ENCODE measurements at places on chromosomes 16 and 17.

DNA sequence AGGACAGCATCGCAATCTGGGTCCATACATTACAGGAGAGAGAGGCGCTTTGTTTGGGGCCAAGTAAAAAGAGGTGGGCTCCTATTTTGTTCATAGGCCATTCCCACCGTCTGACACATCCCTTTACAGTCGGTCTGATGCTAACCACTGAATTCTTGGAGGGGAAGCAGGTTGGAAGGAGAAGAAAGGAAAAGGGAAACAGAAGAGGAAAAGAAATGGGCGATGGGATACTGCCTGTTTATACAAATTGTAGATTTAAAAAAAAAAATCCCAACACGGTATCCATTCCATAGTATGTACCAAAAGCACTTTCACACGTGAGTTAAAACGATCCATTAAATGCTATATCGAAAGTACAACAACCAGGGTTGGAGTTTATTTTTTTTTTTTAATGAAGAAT is 4.0 kb upstream of the ZFHX3 start:
- no peak for DNase-seq

GRCh38 chr17:27663936-27664605 is 33.1 kb downstream of the LGALS9 start:
- no peak for DNase-seq

DNA sequence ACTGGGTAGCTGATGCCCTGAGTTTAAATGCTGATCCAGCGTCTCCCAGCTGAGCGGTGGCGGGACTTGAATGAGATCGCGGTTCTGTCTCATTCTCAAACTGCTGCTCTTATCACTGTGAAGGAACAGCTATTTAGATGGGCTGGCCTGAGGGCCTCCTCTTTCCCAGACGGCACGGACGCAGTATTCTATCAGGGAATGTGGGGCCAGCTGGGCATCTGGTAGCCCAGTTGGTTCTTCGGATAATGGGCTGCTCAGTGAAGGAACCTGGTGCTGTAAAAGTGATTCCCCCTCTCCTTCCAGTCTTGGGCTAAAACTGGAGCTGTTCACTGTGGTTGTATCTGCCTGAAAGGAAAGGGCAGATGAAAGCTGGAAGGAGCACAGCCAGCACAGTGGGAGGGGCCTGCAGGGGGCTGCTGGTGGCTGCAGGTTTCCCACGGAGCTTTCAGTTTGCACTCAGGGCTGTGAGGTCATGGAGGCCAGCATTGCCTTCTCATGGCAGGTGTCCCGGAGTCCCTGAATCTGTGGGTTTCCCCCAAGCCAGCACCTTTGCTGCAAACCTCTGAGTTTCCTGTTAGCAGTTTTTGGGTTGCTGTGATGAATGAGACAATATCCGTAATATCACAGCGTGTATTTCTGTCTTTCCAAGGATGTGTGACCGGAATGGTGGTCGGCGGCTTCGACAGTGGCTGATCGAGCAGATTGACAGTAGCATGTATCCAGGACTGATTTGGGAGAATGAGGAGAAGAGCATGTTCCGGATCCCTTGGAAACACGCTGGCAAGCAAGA is 3.6 kb downstream of the IRF8 start:
- DNase-seq = peak; percentile 37

DNA sequence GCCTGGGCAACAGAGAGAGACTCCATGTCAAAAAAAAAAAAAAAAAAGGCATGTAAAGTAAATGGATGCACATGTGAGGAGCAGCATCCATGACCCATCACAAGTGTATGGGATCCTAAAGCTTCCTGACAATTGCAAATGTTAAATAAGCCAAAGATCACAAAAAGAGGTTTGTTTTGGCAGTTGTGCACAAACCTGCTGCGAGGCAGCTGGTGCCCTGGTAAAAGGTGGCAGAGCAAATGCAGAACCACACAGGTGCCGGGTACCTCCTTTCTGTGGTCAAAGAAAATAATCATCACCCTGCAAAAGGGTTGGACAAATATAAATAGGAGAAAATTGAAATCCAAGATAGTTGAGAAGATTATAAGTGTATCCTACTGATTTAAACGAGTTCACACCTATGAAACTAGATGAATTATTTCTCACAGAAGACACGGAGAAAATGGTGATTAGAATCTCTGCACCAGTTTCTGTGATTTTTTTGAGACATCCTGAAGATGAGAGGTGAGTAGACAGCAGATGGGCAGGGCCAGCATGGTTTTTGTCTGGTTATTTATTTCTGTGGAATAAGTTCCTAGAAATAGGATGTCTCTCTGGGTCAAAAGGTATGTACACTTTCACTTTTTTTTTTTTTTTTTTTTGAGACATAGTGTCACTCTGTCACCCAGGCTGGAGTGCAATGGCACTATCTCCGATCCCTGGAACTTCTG is 291.3 kb downstream of the CDH13 start:
- DNase-seq = no peak

DNA sequence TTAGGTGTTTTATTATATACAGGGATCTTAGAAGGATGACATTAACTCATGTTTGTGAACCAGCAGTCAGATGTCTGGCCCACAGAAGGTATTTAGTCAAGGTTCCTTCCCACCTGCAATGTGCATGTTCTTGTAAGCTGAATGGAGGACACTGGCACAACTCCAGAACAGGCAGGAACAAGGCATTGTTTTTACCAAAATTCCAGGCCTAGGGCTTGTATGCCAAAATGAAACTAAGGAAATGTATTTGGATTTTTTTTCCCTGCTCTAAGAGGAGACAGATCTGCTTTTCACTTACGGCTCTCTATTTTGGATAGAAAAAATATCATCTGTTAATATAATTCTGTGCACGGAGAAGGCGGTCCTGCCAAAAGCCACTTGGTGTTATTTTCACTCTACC is 312.5 kb downstream of the GRIN2A start:
- no peak for DNase-seq

- no peak for DNase-seq
Observed at GRCh38 chr17:64183815-64184214, 53.9 kb upstream of the ERN1 start.

DNA sequence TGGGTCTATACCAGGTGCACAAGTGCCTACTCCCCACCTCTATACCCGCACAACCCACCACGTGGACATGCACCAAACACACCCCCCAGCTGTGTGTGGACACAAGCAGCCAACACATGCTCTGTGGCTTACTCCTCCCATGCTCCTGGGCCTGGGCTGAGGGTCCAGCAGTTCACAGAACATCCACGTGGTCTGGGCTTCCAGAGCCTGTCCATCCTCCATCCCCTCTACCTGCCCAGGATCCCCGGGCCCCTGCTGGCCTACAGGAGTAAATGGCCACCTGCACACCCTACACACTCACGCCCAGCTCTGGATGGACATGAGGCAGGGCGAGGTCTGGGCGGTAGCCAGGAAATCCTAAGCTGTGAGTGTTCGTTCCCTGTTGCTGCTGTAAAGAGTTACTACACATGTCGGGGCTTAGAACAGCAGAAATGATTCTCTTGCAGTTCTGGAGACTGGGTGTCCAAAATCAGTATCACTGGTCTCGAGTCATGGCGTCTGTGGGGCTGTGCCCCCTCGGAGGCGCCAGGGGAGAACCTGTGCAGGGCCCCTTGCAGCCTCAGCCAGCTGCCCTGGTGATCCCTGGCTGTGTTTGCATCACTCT is 15.0 kb upstream of the RAI1 start:
- no peak for DNase-seq

DNA sequence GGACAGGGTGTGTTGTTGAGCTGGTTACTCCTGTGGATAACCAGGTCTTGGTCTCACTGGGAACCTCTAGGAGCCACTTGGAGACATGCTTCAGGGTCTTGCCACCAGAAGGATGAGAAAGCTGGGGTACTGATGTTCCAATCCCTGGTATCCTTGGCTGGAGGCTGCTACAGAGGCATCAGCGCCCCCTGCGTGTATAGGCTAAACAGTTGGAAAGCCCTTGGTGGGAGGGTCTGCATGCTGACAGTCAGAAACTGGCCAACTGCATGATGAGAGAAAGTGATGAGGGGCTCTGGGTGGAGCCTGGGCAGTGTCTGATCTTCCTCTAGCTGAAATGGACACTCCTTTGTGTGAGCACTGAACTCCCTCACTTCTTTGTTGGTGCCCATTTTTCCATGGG is 536.9 kb downstream of the XYLT1 start:
- no peak for DNase-seq

GRCh38 chr17:72125742-72126141 is 4.9 kb downstream of the SOX9 start:
- no peak for DNase-seq

DNA sequence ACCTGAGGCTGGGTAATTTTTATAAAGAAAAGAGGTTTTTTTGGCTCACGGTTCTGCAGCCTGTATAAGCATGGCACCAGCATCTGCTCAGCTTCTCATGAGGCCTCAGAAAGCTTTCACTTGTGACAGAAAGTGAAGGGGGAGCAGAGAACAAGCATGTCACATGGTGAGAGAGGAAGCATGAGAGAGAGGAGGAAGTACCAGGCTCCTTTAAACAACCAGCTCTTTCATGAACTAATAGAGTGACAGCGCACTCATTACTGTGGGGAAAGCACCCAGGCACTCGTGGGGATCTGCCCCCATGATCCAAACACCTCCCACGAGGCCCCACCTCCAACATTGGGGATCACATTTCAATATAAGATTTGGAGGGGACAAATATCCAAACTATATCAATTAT is 86.8 kb downstream of the USP32 start:
- no peak for DNase-seq

DNA sequence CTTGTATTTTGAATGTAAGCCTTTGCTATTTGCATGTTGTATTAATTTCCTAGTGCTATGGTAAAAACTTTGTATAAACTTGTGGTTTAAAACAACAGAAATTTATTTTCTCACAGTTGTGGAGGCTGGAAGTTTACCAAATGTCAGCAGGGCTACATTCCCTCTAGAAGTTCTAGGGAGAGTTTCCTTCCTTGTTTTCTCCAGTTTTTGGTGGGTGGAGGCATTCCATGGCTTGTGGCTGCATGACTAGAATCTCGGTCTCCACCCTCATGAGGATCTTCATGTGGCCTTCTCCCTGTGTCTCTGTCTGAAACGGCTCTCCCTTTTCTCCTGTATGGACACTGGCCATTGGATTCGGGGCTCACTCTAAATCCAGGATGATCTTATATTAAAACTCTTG is 482.2 kb upstream of the GOT2 start:
- no peak for DNase-seq

DNA sequence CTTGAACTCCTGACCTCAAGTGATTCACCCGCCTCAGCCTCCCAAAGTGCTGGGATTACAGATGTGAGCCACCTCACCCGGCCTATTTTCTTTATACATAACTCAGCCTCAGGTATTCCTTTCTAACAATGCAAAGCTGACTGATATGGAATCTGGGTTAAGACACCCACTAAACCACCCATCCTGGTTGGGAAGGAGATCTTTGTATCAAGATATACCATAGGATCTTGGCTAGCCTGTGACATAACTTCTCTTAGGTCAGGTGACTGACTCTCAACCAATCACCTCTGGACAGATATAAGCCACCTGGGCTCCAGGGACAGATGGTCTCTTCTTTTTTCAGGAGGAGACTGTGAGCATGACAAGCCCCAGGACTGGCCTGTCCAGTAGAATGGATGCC is 51.2 kb upstream of the NKD1 start:
- DNase-seq = no peak

DNA sequence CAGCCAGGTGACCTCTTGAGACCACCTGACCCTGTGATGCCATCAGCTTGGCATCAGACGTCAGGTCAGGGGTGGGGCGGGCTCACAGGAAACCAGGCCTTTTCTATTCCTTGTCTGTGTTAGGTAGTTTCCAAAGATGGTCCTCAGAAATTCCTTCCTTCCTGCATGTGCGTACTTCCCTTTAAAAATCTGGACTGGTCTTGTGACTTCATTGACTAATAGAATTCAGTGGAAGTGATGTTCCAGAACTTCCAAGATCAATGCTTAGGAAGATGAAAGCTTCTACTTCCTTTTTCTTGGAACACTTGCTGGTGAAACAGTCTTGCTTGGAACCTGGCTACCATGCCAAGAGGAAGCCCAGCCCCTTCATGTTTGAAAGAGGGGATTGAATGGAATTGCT is 10.0 kb upstream of the N4BP1 start:
- no peak for DNase-seq

DNA sequence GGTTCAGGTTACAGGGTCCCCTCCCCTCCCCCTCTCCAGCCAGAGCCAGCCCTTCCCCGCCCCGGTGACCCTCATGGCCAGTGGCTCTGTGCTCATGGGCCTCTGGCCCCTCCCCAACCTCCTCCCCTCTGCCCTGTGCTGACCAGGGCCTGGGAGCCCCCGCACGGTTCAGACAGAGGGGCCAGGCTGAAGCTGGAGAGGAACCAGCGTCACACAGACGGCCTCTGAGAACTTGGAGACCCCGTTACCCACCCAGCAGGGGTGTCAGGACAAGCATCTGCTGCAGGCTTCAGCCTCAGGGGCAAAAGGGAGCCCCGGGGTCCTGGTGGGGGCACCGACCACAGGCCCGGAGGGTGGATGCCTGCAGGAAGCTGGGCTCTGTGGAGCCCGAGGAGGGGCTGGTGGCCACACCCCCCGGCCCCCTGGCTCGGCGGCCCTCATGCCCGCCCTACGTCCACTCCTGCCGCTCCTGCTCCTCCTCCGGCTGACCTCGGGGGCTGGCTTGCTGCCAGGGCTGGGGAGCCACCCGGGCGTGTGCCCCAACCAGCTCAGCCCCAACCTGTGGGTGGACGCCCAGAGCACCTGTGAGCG is at the start of gene WFIKKN1:
TSS of gene WFIKKN1 (plus strand) at position 171 of the 591 bp plus-strand sequence. CDS start at position 440, 269 bp downstream.
- DNase-seq = no peak

DNA sequence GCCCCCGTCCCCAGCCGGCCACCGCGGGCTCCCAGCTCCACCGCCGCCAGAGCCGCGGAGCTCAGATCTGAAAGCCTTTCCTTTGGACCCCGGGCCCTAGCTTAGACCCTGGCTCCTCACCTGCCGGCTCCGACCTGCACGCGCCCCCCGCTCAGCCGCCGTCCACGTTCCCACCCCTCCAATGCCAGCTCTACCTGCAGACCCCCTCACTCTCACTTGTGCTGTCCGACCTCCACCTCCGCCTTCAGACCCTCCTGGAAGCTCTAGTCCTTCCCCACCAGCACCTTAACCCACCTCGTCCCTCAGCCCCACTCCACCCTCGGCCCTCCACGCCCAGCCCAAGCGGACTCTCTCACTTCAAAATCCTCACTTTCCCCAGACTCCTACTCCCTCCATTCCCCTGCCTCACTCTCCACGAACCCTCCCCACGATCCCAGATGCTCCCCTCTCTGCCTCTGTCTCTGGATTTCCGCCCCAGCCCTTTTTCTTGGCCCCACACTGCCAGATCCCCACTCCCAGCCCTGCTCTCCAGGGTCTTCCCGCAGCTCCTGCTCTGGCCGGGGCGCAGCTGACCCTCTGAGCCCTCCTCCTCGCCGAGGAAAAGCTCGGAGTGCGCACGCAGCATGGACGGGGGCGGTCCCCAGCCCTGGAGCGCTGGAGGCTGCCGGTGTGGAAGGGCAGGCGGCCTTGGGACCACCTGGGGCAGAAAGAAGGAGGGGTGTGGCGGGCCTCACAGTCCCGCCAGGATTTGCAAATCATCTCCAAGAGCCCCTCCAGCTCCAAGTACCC is at the start of gene TMEM114:
TSS of gene TMEM114 (minus strand) at position 612 of the 789 bp plus-strand sequence. CDS start 673 bp downstream, outside the sequence.
- DNase-seq = no peak

Data from activated CD4-positive, alpha-beta T cell treated with anti-CD3 and anti-CD28 coated beads, Interleukin-2, amount 50 U/mL, for 1 hour (primary cell).